ENCODE measurements at places on chromosomes 2 and 18.

GRCh38 chr2:232779465-232779864, 3.1 kb upstream of the KCNJ13 start:
- no peak for DNase-seq

DNA sequence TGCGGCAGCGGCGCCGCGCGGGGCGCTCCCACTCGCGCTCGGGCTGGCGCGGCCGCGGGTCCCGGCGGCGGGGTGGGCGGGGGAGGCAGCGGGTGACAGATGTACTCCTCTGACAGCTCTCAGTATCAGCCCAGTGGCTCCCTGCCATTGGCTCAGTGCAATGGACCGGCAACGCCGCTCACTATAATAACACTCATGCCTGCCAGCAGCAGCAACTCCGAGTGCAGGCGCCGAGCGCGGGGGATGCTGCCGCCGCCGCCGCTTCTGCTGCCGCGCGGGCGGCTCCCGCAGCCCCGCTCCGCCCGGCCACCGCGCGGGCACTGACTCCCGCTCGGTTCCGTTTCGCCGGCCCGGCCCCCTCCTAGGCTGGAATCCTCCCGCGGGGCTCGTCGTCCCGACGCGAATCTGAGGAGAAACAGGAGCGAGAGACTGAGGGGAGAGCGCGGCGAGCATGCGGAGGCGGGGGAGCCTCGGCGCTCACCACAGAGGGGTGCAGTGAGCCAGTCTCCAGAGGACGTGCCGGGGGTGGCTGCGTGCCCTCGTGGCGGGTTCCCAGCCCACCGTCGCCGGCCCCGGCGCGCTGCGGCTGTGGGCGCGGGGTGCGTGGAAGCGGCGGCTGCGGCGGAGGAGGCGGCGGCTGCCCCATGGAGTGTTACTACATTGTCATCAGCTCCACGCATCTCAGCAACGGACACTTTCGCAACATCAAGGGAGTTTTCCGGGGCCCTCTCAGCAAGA, at the start of gene ZNF804A:
TSS of gene ZNF804A (plus strand) at position 214 of the 738 bp plus-strand sequence. CDS start at position 645, 431 bp downstream.
- peak; percentile 57 for DNase-seq

DNA sequence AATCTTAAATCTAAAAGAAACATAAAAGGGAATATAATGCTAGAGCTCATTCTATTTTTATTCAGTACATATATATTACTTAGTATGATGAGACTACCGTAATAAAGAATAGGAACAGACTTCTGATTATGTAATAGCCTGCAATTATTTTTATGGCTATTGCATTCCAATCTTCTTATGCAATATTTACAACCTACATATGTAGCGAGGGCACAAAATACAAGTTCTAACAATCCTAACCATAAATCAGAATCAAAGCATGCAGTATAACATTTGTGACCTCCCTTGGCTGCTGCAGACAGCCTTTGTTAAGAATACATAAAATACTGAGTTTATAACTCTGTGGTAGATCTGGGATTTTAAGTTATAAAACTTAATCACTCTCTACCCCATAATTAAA, 177.6 kb downstream of the BABAM2 start:
- DNase-seq: no peak

DNA sequence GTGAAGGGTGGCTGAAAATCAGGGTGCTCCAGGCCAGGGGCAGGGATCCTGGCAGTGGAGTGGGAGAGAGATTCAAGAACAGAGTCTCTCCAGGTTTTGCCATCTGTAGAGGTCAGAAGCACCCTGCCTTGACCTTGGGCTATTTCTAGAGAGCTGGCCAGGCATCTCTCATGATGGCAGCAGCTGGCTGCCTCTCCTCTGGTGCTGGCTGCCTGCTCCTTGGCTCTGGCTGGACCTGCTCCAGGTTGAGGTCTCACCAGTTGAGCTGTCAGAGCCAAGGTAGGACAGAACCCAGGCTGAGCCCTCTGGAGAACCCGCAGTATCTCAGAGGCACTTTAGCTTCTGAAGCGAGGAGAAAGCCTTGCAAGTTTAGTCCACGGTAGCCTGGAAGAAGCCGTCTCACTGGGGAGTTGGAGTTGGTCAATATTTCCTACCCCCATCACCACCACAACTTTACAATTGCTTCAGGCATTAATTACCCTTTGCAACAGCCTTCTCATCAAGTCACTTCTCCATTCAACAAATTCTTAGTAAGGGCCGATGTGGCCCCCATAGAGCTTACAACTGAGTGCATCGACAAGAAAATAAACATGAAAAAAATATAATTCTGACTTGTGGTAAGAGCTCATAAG, 25.6 kb downstream of the GNLY start:
- DNase-seq: no peak
